ENCODE measurements at places on chromosomes 6 and 20.

DNA sequence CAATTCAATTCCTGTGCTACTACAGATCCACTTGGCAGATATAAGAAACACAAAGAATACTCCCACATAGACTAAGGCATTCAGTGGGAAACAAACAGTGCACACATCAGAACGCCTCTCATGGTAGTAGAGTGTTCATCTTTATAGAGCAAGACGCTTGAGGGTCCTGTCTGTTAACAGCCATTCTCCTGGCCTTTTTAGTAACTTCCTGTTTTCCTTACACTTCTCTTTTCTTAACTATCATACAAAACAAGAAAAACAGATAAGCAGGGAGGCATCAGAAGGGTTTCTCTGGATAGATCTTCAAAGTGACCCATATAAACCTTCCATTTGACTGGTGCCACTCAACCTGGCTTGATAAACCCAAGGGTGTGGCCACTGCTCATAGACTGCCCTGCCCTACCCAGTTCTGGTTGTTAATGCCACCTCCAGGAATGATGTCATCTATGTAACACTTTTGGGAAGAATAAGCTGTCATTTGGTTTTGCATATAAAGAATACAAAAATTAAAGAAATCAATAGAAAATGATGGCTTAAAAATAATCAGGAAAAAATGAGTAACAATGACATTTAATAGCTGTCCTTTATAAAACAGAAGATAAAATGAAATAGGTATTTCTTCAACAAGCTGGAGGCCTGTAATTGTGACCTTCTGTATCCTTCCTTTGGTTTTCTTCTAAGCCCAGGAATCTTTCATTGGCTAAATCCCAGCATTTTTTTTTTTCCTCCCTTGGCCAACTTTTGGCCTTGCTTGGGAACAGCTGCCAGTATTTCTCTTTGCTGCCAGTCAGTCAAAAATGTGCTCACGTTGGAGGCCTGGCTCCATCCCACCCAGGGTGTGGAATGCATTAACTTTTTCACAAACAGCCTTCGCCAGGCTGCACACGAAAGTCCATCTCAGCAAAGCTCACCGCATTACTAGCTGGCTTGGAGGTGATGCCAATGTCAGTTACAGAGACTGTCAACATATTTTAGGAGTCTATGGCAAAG is 103.5 kb downstream of the GJA10 start:
- no peak for DNase-seq

- no peak for DNase-seq
These were observed 8.7 kb upstream of the OSER1 start for GRCh38 chr20:44219170-44219730.

DNA sequence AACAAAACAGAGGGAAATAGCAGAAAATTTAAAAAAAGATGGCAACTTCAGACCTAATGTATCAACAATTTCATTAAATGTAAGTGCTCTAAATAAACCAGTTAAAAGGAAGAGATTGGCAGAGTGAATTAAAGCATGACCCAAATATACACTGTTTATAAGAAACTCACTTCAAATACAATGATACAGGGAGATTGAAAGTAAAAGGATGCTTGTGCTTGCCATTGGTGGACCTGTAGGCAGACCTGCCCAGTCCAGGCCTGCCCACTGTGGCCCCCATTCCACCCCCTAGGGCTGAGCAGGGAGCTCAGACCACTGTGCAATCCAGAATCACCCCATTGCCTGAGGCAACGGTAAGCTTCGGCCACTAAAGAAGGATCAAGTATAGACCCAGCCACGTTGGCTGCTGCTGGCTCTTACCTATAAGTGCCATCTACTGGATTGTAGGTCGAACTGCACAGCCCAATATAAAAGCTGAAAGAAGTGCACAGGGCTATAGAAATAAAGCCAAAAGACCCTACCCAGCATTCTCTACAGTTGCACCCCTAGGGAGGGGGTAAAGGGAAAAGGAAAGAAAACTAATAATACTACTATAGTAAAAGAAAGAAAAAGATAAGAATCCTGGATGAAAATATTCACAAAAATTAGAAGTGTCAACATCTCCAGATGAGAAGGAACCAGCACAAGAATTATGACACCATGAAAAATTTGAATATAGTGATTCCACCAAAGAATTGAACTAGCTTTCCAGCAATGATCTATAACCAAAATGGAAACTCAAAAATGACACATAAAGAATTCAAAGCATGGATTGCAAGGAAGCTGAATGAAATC is 36.1 kb downstream of the PSMB1 start:
- DNase-seq: peak; percentile 35

DNA sequence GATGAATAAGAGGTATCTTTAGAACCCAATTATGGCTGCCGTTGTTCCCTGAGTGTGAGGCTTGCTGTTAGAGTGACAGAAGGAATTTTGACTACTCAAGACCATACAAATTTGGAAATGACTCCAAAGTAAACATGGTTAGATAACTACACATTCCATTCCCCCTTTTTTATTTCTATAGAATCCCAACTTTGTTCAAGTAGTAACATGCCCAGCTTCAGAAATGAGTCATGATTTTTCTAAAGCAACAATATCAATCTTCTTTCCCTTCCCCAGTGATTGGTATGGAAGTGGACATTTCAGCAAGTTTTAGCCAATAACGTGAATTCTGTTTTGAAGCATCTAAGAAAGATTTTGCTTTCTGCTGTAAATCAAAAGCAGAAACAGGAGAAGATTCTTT is 37.8 kb downstream of the HCRTR2 start:
- DNase-seq: no peak

DNA sequence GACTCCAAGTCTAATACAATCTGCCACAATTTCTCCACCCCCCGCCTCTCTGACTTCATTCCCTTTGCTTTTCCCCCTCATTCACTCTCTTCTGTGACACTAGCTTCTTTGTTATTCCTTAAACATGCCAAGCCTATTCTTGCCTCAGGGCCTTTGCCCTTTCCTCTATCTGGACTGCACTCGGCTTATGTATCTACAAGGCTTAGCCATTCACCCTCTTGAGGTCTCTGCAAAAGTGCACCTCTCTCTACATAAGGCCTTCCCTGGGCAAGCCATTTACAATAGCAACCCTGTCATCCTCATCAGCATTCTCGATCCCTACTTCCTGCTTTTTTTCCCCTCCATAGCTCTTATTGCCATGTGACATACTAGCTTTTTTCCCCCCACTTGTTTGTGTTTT is 168.9 kb downstream of the PDSS2 start:
- no peak for DNase-seq

DNA sequence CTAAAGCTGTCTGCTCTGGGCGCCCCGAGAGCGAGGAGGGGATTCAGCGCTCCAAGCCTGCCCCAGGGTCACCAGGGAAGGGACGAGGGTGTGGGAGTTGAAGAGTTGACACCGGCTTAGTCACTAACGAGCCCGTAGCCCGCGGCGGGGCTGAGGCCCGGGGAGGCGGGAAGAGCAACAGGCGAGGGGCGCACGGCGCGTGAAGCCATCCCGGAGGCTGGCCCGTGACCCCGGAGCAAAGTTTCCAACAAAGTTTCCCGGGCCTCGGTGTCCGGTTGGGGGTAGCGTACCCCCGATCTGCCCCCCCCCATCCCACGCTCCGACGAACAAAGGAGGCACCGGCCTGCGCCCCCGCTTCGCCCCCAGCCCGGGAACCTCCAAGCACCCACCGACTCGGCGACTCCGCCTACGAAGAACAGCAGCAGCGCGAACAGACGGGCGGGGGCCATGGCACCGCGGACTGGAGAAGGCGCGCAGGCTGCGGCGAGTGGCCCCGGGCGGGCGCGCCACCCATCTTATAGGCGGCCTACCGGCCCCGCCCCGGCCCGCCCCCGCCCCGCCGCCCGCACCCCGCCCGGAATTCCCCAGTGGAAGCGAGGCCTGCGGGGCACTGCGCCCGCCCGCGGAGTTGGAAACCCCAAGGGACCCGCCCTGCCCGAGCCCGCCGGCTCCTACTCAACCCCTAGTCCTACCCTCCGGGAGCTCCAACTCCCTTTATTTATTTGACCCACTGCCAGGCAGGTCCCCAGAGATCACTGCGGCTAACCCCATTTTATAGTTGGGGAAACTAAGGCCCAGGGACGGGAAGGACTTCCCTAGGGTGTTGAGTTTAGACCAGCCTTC is at the start of gene SDC4:
Gene SDC4 (minus strand): TSS at position 489 of the 843 bp plus-strand sequence. CDS start 40 bp downstream, at position 449.
- peak; percentile 81 for DNase-seq

All from hepatic stellate cell (primary cell).